Activated CD4-positive, alpha-beta T cell treated with anti-CD3 and anti-CD28 coated beads for 4 hours (primary cell): ENCODE measurements at places on chromosomes 6 and 20.
A peak's percentile ranks its signal among the peaks of the same experiment; 100 is the strongest.

GRCh38 chr6:110852773-110853172, 21.8 kb upstream of the AMD1 start:
- DNase-seq = no peak

GRCh38 chr6:41122918-41123317, 31.2 kb downstream of the TREML1 start:
- no peak for DNase-seq

- DNase-seq = no peak
These were observed 62.0 kb upstream of the GATA5 start for GRCh38 chr20:62537649-62538292.

DNA sequence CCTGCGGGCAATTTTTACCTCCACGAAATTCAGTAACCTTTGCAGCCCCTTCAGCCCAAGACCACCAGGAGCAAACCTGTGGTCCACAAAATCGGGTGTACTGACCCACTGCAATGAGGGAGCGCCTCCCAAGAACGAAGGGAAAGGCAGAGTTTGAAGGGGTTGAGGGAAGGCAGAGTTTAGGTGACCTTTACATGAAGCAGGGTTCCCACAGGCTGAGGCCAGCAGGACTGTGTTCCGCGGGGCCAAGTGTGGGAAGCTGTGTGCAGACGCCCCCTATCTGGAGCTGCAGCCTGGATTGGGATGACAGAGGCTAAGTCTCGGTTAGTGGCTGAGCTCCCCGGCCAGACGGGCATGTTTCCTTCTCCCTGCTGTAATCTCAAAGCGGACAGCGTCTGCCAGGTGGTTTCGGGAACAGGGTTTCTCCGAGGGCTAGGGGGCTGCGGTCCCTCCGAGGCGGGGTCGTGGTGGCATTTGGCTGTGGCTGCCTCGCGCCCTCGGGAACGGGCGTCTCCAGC, 826 bp upstream of the PYGB start:
- DNase-seq = no peak

DNA sequence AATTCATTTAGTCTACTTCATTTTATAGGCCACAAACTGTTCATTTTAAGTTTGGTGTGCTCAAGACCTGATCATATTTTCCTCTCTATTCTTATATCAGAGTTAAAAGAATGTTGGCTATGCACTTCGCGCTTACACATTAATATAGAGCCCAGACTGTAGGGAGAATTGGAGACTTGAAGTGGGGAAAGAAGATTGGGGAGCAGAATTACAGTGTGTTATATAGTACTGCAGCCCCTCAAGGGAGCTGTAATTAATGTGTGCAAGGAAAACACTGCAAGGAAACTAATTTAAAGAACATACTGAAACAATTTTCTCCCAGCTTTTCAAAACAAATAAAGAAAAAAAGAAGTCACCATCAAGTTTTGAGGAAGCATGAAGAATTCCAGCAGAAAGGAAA, 572.7 kb upstream of the FLRT3 start:
- no peak for DNase-seq

DNA sequence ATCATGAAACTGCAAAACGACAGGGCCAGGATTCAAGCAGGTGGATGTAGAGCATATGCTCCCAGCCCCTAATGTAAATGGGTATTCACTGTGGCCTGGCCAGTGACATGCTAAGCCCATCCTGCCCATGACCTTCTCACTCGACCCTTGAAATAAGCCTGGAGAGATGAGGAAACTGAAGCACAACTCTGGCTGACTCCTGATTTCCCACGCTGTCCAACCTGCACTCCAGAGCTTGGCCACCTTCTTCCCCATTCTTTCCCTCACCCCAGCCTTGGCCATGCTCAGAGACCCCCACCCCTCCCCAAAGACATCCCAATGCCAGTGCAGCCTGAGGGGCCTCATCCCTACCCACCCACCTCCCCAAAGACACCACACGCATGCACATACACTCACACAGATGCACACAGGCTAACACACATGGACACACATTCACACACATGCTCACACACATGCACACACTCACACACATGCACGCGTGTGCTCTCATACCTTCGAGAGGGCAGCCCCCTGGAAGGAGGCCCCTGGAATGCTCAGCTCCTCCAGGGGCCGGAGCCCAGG, 12.4 kb downstream of the TFEB start:
- DNase-seq = no peak

- DNase-seq = no peak
These were observed 66.2 kb downstream of the ABHD12 start for GRCh38 chr20:25324412-25324811.

DNA sequence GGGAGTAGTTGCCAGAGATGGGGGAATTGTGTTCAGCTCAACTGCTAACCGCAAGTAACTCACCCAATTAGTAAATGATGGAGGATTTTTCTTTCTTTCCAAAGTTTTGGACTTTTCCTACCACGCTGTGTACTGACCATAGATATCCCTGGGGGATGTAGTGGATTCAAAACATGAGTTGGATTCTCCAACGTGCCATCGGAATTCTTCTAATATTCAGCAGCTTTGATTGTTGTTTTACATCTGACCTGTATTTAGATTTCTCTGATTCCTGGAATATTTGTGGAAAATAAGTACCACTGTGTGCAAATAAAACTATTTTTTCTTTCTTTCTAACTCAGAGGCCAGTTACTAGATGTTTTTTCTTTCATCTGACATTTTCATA, 1.1 kb downstream of the CCDC170 start:
- DNase-seq = no peak

DNA sequence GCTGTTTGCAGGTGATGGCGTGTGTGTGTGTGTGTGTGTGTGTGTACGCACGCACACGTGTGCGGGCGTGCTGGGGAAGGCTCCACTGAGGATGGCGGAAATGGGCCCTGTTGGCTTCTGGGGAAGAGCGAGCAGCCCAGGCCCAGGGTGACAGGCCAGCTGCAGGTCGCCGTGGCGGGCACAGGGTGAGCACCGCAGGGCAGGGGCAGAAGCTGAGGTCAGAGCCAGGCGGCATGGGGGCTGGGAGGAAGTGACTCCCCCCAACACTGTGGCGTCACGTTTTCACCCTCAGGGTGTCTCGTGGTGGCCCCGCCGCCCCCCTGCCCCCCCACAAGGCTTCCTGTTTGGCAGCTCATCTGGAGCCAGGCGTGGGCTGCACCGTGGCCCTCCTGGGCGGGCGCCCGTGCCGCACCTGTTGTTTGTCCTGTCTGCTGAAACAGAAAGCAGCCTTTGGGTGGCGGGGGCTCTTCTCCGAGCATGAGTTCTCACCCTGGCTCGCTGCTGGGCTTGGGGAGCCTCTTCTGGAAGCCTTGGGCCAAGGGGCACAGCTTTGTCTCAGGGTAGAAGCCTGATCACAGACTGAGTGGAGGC, 7.1 kb downstream of the RBM38 start:
- peak; percentile 81 for DNase-seq

DNA sequence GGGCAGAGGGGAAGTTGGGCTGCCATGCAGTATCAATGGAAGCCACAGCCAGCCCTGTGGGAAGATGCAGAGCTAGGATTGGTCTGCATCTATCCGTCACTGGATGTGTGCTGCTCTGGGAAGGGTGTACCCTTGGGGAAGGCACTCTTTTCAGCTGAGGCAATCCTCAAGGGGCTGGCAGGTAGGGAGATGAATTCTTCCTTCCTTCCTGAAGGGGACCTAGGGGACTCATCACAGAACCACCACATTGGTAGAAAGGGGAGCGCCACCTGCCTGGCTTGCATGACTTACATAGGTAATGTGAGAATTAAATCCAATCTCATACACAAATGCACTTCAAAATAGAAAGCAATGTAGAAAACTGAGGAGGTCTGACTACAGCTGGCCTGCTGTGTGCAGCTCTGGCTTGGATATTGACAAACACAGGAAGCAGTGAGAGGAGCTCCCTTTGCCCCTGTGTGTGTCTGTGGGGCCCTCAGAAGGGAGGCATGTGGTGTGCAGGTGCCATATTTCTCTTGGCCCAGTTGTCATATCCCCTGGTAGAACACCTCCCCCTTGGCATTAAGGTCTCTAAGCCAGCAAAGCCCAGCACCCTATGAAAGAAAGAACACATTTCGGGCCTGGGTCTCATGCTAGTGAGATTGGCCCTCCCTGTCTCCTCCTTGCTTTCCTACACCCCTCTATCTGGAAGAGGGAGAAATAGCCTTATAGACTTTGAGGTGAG, 260.3 kb upstream of the MOCS1 start:
- no peak for DNase-seq

- no peak for DNase-seq
These were observed 340.5 kb upstream of the SYNCRIP start for GRCh38 chr6:85983032-85983659.

DNA sequence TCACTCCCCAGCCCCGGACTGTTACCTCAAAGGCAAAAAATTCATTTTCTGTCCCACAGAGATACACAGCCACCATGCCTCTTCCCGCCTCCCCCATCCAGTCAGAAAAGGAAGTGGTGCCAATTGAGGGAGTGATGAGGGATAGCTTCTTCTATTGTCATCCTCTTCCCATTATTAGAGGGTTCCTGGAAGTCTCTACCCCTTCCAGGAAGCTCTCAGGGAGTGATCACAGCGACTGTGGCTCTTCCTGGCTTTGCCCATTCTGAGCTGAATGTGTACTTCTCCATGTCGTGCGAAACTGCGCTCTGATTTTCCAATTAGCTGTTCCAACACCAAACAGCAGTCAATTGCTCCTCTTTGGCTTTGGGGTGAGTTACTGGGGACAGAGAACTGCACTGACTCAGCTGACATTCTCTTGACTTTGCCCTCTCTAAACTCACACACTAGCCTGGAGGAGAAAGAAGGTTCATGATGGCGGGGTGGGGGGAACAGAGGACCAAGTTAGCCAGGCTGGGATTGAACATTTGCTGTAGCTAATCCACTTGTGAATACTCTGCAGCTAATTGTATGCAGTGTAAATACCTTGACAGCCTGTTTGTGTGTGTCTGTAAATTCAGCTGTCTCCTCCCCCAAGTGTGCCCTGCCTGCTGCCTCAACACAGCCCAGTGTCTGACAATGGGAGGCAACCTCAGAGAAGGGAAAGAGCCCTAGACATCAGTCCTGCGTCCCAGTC, 2.4 kb upstream of the MDGA1 start:
- DNase-seq = no peak

DNA sequence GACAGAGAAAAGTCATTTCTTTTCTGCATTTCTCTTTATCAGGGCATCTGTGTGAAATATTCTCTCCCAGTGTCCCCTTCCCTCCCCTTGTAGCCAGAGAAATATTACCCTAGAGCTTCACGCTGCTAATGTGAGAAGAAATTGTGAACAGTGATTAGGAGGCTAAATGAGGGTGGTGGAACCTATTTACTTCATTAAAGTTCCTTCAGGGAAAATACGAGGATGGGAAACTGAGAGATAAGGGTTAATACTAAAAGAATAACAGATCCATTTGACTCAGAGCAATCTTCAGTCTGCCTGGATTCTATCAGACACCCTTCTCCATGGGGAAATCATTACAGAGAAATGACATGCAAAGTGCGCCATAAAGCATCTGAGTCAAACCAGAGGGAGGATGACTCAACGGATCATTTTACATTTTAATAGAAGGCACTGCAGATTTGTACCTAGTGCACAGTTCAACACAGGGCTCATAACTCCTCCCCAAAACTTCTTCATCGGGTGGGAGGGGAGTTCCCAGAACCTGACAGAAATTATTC, 131.3 kb downstream of the GJA10 start:
- peak; percentile 47 for DNase-seq

GRCh38 chr6:16466800-16467553, 228.6 kb downstream of the GMPR start:
- no peak for DNase-seq

DNA sequence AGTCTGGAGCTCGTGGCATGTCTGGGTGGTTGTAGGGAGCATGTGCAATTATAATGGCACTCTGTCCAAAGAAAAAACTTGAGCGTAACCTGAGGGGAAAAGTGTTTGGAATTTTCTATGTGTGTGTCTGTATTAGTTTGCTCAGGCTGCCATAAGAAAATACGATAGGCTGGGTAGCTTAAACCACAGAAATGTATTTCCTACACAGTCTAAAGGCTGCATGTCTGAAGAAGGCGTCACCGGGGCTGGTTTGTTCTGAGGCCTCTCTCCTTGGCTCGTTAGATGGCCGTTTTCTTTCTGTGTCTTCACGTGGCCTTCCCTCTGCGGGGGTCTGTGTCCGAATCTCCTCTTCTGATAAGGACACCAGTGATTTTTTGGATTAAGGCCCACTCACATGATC, 59.0 kb downstream of the IGF2R start:
- DNase-seq = no peak

DNA sequence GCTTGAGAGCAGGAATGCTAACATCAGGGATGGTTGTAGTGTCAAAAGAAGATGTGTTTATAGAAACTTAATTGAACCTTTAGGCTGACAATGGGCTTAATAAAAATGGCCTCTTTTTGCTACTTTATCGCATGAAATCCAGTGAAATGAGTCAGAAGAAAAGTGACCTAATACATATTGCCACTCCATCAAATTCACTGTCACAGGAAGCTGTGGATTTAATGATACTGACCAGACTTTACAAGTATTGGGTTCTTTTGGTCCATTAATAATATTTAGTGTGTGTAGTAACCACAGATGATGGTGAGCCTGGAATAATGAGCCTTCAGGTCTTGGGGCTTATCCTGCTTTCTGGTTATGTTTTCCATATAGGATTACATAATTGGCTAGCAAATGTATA, 231.8 kb upstream of the GMDS start:
- DNase-seq = no peak

DNA sequence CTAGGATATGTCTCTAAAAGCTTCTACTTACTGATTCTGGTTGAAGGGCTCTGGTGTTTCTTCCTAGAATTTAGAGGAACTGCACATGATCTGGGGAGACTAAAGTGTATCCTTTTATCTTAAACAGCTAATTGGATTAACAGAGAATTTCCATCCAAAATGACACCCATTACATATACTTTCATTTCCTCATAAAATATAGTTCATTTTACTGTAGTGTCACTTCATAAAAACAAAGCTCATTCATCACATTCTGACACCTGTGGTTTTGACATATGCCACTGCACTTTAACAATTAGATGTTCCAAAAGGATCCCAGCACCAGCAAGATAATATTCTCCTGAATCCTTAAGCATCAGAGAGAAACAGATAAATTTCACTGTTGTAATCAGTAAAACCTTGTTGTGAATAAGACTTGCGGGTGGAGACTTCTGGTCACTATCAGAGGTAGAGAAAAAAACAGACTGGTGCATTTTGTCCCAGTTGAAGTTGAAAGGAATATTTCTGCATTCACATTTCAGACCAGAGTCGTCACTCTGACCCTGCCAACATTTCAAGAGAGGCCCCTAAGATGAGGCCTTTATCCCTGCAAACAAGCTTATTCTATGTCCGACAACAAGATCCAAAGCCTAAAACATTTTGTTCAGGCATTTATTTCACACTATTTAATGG, 175.3 kb upstream of the BMP5 start:
- DNase-seq = no peak

DNA sequence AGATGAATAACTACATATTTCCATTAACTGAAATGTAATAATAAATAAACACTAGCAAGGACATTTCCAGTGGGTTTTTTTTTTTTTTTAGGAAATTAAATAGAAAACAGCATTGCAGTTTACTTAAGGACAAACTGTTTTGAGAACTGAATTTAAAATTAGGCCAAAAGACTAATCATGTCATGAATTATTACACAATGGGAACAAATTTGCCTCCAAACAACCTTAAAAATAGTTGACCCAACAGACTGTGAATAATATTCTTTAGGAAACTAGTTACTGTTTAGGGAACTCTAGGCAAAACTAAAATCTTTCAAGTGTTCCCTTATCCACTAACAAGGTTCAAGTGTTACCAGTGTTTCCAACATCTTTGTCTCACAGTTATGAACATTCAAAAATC, 16.4 kb upstream of the COL12A1 start:
- DNase-seq = no peak
